Cardiac muscle cell (in vitro differentiated cells and primary cell): ENCODE measurements at places on chromosomes 4 and X. TPM values are rescaled to one million over a fixed set of nuclear protein-coding genes. Genes with fewer than 3 reads are reported as not detected.

Gene RP2
- polyA plus RNA-seq = 3.8 and 5.4 TPM in 2 replicates

Gene ZMAT1
- polyA plus RNA-seq = 5.1 and 8.2 TPM in 2 replicates

Gene MAGEA4
- not detected in 2 replicates for polyA plus RNA-seq

Gene CLIC2
- polyA plus RNA-seq = 2.4 TPM in 1 of 2 replicates, not detected in the other

Gene ZNF732
- 0.10 and 0.81 TPM in 2 replicates for polyA plus RNA-seq

Gene NR3C2
- polyA plus RNA-seq = 0.27 and 0.43 TPM in 2 replicates

DNA sequence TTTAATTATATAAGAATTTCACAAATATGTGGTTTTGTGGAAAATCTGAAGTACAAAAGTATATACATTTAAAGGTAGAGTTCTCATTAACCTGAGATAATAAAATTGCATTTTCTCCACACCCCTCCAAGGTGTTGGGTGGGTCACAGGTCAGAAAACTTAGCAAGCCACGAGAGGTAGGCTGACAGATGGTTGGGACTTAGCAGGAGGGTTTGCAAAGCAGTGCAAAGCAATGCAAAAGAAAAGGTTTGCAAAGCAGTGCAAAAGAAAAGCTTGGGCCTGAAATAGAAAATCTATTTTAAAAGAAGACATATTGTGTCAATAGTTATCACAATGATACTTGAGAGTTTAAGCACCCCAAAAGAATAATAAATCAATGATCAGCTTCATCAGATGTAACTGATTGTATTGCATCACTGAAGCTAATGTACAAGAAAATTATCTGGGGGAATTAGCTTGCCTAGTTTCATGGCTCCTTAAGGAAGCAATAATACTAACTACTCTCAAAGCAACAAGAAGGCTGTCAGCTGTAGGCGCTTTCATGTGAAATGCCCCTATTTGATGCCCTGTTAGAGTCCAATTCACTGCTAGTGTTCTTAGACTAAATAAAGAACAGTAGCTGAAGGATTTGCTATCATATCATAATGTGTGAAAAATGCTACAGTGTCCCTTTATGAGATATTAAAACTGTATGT lies 319.5 kb downstream of the KCNIP4 start:
- DNase-seq = no peak

GRCh38 chrX:103250977-103251376 lies 4.0 kb downstream of the TCEAL8 start:
- DNase-seq = no peak

GRCh38 chr4:127181001-127181400 lies 451.8 kb upstream of the INTU start:
- no peak for DNase-seq

GRCh38 chr4:147163311-147163710 lies 217.6 kb upstream of the TTC29 start:
- no peak for DNase-seq

- no peak for DNase-seq
These were observed 21.5 kb downstream of the UVSSA start for GRCh38 chr4:1368421-1369090.

DNA sequence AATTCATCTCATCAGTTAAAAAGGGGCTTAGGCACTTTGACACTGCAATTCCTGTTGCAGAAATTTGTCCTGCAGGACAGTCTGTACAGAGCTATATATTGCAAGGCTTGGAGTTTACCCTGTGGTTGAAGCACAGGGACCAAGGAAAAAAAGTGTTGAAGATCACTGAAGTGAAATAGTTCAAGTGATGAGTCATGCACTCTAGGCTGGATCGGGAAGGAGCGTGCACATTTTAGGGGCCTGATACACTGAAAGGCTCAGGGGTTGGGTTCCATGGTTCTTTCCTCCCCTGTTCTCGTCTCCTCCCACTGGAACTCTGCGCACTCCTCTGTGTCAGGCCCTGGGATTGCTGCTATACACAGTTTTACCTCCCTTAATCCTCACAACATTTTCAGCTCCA lies 104.9 kb upstream of the ARMCX2 start:
- no peak for DNase-seq

GRCh38 chr4:126611900-126612299 lies 1020.9 kb upstream of the INTU start:
- DNase-seq = no peak

- no peak for DNase-seq
These were observed 216.5 kb upstream of the AADAT start for GRCh38 chr4:170306208-170306607.

DNA sequence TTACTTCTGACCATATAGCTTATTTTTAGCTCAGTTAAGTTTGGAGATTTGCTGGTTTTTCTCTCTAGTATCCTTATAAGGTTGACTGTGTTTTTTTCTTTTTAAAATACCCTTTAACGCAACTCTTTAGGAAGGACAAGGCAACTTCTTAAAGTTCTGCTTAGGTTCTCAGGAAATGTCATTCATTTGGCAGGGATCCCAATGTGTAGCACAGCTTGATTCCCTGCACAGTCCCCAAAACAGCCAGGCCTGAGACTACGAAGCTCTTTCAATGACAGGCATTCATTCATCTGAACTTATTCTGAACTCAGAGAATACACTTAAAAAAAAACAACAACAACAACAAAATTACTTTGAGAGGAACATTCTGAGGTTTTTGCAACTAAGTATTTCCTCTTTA lies 1765.8 kb downstream of the PCDH7 start:
- DNase-seq = peak; percentile 35

- DNase-seq = no peak
These were observed 106.1 kb downstream of the WWC2 start for GRCh38 chr4:183205193-183205592.

- no peak for DNase-seq
These were observed 303.5 kb downstream of the MID1IP1 start for GRCh38 chrX:39104745-39105144.

DNA sequence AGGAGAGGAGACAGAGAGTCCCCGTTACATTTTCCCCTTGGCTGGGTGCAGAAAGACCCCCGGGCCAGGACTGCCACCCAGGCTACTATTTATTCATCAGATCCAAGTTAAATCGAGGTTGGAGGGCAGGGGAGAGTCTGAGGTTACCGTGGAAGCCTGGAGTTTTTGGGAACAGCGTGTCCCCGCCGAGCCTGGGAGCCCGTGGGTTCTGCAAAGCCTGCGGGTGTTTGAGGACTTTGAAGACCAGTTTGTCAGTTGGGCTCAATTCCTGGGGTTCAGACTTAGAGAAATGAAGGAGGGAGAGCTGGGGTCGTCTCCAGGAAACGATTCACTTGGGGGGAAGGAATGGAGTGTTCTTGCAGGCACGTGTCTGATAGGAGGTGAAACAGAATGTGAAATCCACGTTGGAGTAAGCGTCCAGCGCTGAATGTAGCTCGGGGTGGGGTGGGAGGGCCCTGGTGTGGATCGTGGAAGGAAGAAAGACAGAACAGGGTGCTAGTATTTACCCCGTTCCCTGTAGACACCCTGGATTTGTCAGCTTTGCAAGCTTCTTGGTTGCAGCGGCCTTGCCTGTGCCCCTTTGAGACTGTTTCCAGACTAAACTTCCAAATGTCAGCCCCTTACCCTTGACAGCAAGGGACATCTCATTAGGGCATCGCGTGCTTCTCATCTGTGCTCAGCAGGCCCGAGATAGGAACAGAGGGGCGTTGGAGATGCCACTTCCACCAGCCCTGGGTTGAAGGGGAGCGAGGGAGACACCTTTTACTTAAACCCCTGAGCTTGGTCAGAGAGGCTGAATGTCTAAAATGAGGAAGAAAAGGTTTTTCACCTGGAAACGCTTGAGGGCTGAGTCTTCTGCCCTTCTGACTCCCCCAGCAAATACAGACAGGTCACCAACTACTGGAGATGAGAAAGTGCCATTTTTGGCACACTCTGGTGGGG lies 2.7 kb downstream of the SHOX start:
- DNase-seq = no peak

GRCh38 chrX:73944563-73944908 lies 359.4 kb upstream of the ZCCHC13 start:
- DNase-seq = peak; percentile 32

- no peak for DNase-seq
These were observed 11.9 kb downstream of the SMIM31 start for GRCh38 chr4:164765833-164766232.

DNA sequence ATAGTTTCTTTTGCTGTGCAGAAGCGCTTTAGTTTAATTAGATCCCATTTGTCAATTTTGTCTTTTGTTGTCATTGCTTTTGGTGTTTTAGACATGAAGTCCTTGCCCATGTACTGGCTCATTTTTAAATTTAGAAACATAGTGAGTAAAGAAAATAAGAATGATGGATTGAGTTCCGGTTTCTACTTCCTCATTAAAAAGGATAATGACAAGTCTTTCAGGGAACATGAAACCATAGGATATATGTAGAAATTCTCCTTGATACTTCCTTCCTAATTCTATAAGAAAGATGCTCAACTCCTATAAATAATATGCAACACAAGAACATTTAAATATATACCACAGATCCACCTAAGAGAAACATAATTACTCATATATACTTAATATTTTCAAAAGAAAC lies 240.9 kb downstream of the BANK1 start:
- no peak for DNase-seq

- no peak for DNase-seq
These were observed 35.1 kb upstream of the NR3C2 start for GRCh38 chr4:148477276-148477675.

- DNase-seq = no peak
These were observed 141.6 kb downstream of the DCLK2 start for GRCh38 chr4:150219841-150220240.

- DNase-seq = peak; percentile 11
These were observed 61.3 kb upstream of the NFKB1 start for GRCh38 chr4:102439812-102440211.

DNA sequence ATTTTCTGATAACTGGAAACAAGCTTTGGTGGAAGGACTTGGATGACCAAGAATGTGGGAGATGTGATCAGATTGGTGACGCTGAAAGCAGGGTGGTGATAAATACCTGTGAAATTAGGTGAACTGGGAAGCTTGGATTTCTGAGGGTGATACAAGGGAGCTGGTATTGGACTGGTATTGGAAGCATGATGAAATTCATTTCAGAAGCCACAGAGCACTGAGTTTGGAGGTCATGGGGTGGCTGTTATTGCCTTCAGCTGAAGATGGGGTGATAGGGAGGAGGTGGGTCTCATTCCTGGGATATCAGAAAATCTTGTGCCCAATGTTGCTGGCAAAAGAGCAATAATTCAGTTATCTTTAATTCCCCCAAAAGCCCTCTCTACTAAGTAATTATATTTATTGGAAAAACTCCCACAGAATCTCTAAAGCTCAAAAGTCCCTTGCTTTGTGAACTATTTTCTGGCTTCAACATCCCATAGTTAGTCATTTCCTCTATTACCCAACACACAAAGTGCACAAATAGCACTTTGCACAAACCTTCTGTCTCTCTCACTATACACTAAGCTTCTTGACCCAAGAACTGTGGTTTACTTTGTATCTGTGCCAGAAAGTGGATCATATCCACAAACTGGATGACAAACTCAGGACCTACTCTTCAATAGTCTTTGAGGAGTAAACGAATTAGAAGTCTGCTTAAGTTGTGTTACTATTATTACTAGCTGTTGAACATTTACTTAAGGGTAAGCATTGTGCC lies 23.1 kb upstream of the CAMK2D start:
- peak; percentile 97 for DNase-seq

- no peak for DNase-seq
These were observed 96.3 kb upstream of the ADAMTS3 start for GRCh38 chr4:72665171-72665968.

DNA sequence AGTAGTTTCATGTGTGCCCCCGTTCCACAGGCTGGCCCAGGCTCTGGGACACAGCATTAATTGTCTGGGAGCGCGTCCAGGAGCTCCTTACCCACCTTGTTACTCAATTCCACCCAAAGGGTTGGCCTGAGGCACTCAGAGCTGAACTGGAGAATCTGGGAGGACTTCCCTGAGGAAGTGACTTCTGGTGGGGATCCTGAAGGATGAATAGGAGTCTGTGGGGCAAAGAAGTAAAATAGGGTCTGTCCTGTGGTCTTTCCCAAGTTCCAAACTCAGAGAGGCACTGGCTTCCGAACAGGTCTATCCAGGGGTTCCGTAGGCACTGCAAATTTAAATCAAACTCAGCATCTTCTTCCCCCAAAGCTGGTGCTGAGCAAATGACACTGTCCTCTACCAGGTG lies 204.3 kb downstream of the AFAP1 start:
- no peak for DNase-seq

- DNase-seq = peak; percentile 87
These were observed 33.1 kb downstream of the SLC10A7 start for GRCh38 chr4:146488495-146489174.

- no peak for DNase-seq
These were observed 64.7 kb upstream of the SPP1 start for GRCh38 chr4:87910795-87911194.

GRCh38 chrX:130772776-130773143 lies 130.2 kb downstream of the ENOX2 start:
- DNase-seq = no peak

DNA sequence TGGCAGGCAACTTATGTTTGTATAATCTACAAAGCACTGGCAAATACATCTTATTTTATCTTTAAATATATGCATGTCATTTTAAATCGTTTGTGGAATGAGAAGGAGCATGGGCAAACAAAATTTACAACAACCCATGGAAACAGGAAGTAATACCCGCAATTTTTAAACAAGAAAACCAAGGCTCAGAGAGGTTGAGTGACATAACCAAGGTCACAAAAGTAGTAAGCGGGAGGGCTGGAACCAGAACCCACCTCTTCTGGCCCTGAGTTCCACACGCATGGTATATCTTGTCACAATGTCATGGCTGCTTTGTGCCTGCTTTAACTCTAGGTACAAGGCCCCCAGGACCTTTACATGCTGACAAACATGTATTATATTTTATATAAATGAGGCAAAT lies 52.9 kb downstream of the SLC7A11 start:
- no peak for DNase-seq

DNA sequence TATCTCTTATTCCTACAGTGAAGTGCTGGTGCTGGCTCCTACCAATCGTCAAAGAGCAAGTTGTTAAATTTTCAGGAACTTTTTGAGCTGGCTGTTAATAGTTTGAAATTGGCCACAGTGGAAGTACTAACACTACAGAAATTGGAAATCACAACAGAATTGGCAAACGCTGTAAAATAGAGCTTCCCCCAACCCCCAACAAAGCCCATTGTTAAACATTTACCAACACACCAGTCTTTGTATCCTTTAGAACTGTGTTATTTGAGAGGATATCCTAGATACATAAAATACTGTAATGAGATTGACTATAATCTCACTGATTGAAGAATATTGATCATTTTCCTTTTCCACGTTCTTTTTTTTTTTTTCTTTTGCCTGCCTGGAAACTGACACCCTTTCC lies 37.4 kb downstream of the FAM241A start:
- DNase-seq = no peak

DNA sequence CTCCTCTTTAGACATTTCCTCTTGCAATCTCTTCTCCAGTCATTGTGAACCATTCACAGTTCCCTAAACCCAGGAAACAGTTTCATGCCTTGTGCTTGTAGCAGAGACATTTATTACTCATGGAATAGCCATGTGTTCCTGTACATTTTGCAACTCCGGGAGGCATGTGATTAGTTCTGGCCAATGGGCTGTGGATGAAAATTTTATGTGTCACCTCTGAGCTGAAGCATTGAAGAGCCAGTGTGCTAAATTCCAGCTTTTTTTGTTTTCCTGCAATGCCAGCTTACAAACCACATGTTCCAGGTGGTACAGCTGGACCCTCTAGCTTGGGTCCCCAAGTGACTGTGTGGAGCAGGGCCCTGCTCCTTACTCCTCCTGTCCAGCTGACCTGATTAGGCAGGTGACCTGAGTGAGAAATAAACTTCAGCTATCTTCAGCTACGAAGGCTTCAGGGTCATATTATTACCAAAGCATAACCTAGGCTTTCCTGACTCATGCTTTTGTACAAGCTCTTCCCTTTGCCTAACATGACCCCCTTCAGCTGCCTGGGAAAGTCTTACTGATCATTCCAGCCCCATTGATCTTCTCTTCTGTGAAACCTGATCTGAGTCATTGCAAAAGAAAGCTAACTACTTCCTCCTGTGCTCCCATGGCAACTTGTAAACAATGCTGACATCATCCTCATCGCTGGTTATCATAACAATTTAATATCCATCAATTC lies 200.4 kb downstream of the PTTG2 start:
- peak; percentile 96 for DNase-seq
